Central memory CD8-positive, alpha-beta T cell (primary cell): ENCODE measurements at places on chromosomes 5 and 9.

DNA sequence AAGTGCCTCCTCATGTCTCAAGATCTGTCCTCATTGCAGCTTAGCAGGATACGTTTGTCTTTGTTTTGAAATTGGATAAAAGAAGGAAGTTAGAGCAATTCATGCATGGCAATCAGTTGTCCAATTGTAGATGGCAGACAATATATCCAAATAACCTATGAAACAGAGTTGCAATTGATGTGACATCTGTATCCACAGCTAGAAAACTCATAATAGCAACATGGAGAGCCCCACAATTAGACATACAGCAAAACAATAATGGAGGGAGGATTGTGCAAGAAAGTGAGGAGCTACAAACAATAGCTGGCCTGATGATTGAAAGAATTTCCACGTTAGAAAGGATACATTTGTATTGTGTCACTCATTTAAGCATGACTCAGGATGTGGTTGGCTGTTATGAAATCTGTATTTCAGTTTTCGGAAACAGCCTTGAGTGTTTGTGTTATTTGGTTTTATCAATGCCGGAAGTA is 132.0 kb downstream of the FAM174A start:
- no peak for DNase-seq

GRCh38 chr5:140111859-140112551 is 1.9 kb upstream of the PURA start:
- DNase-seq, result no peak

DNA sequence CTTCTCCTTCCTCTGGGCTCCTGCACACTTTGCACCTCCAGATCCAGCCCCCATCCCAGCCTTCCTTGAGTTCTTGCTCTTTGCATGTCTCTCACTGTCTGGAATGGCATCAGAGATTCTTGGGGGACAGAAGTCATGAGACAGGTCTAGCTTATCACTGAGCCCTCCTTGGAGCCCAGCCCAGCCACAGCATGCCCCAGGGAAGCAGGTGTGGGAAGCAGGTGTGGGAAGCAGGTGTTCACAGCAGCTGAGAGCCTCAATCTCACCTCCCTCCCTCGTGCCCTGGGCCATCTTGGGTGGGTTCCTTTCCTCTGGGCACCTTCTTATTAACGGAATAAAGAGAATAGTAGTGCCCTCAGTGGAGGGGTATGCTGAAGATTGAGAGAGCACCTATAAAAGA is 27.2 kb downstream of the SLC6A7 start:
- no peak for DNase-seq

DNA sequence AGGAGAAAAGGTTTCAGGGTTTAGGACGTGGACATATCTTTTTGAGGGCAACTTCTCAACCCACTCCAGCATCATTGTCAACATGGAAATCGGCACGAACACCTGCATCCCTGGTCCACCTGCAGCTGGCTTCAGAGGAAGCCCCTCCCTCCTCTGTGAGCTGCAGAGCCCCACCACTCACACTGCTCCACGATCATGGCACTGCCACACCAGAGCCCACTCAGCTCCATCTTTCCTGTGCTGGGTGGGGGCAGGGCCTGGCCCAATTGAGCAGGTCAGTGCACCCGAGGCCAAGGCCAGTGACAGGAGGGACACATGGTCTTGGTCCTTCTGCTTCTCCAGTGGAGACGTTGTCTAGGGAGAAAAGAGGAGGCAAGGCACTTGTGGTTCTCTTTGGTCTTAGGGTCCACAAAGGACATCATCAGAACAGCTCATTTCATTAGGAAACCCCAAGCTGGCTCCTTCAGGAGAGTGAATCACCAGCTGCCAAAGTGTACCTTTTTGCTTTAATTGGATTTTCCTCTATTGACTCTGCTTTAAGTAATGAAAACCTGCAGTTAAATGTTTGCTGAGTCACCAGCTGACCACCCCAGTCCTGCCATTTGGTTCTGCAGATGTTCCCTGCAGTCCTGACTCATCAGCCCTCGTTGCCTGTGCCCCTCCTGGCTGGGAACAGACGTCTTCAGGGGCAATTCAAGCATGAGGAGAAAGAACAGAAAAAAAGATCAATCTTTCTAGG is 56.2 kb downstream of the UBE2QL1 start:
- DNase-seq, result no peak

DNA sequence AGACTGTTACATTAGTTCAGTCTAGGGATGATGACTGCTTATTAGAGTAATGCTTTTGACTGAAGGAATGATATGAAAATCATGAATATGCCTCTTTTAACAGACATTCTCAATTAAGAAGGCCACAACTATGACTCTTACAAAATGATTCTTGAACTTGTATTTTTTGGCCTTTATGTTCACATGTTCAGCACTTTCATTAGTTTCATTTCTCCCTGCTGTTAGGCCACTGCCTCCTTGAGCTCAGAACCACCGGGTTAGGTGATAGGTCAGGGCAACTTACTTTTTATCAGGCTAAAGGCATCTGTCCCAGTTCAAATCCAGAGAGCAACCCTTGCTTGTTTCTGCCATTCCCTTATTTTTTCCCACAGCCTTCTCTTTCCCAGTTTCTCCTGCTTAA is 235.2 kb upstream of the ELL2 start:
- no peak for DNase-seq
